Activated T-helper 17 cell treated with anti-CD3 and anti-CD28 coated beads, Interleukin-2, amount 50 U/mL, for 72 hours (primary cell): ENCODE measurements at places on chromosomes 11 and 22. TPM values are rescaled to one million over a fixed set of nuclear protein-coding genes. Genes with fewer than 3 reads are reported as not detected.

DNA sequence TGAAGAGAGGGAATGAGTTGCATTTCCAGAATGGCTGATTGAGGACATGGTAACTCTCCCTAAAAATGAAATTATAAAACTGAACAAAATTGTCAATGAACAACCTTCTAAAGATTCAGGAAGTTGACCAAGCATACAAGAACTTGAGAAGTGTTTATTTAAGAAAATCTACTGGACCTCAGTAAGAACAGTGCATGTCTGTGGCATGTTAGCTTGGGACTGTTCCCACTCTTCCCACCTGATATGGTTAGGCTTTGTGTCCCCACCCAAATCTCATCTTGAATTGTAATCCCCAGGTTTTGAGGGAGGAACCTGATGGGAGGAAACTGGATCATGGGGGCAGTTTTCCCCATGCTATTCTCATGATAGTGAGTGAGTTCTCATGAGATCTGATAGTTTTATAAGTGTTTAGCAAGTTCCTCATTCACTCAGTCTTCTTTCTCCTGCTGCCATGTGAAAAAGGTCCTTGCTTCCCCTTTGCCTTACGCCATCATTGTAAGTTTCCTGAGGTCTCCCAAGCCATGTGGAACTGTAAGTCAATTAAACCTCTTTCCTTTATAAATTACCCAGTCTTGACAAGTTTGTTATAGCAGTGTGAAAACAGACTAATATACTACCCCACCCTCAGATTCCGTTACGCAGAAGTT is 15.4 kb downstream of the MS4A13 start:
- no peaks in the 10 kb centered on the region for H3K4me1 ChIP-seq
- peaks cover 36% of the 10 kb centered on the region for H3K27me3 ChIP-seq
- H3K27ac ChIP-seq = no peak overlapping the region
- H3K4me3 ChIP-seq = no peak overlapping the region

GRCh38 chr11:18449251-18449650 is 6.4 kb upstream of the LDHAL6A start:
- no peak for ATAC-seq
- no peaks in the 10 kb centered on the region for H3K4me1 ChIP-seq
- H3K36me3 ChIP-seq = no peaks in the 10 kb centered on the region
- H3K27me3 ChIP-seq = peaks cover 7% of the 10 kb centered on the region
- H3K27ac ChIP-seq = no peak overlapping the region

- no peak overlapping the region for H3K4me3 ChIP-seq
- peak overlapping the region; percentile 57 for H3K27ac ChIP-seq
- peaks cover 18% of the 10 kb centered on the region for H3K27me3 ChIP-seq
- H3K4me1 ChIP-seq = peaks cover 23% of the 10 kb centered on the region
Measured at GRCh38 chr22:25488244-25489020, 76.0 kb upstream of the GRK3 start.

OR51B4 gene
- not detected for total RNA-seq

KDM4D gene
- total RNA-seq = 1.0 TPM

SMC1B gene
- total RNA-seq = 1.7 TPM
